ENCODE measurements at places on chromosomes 11 and 22.

GRCh38 chr22:43356881-43357280, 13.7 kb upstream of the SCUBE1 start:
- no peak for DNase-seq

DNA sequence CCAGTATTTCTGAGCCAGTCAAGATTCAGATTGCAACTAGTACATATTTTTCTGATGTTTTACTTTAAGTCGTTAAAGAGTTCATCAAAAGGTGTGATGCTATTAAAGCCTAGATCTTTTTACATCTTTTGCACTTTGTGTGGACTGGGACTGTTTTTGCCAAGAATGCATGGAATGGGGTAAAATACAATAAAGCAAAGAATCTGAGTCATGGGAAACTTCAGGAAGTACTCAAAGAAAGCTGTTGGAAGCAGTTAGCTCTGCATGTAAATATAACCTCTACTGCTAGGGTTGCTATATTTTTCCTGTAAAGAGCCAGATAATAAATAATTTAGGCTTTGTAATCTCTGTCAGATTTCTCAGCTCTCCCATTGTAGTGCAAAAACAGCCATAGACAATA, 20.9 kb downstream of the ATXN10 start:
- DNase-seq, result no peak

DNA sequence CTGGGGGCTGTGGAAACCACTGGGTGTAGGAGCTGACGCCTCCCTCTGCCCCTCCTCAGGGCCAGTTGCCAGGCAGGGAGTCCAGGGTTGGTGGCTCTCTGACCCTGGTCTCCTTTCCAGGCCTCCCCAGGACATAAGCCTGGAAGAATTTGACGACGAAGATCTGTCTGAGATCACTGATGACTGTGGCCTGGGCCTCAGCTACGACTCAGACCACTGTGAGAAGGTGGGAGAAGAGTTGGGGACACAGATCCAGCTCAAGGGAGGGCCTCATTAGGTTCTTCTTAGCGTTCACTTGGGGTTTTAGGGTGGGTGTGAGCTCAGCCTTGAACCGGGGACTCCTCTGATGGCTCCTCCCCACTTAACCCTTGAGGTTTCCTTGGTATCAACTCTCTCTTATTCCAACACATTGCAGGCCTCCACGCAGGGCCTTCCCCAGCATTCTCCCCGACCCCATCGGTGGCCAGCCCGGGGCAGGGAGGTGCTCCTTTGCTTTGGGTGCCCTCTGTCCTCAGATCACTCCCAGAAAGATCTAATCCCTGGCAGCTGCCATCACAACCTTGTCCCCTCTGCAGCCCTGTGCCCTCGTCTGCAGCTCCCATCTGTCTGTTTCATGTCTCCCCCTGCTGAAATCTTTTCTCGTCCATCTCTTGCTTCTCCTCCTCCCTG, 1.2 kb downstream of the MAPK8IP2 start:
- DNase-seq, result no peak

GRCh38 chr11:44359162-44359561, 49.2 kb upstream of the ALX4 start:
- no peak for DNase-seq

DNA sequence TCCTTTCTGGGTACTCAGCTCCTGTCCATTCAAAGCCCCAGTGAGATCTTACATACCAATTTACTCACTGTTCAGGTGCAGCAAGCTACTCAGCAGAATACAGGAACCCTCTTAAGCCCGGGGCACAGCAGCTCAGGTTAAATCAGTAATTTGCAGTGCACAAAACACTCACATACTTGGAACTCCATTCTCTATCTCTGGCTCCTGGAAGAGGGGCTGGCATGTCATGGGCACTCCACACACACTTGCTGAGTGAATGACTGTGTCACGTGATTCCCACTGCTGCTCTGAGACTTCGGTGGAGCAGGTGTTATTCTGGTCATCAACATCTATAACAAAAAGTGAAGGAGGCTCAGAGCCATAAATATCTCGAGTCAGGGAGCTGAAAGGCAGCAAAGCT, 157.3 kb upstream of the BDNF start:
- DNase-seq, result no peak

DNA sequence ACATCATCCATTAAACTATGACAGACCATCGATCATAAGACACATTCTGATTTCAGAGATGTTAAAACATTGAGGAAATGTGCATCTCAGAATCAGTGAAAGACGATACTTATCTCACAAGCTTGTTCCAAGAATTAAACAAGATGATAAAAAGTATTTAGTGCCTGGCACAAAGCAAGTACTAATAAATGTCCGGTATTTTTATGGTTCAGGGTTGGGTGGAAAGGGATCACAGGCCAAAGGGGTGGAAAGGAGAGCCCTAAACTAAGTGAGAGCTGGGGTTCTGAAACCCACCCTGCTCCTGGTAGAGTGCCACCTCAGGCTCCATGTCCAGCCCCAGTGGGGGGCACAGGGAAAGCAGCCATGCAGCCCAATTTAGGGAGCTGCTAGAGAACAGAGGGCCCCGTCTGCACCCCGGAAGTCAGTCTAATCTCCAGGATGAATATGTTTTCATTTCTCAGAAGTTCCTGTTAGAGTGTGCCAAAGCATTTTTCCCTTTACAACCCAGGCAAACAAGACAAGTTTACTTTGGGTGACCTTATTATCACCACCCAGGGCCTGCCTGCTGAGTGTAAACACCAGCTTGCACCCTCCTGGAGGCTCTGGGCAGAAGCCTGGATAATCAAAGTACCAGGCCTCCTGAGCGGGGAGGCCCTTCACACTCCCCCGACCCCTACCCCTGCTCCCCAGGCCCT, 3.8 kb upstream of the CREB3L1 start:
- DNase-seq, result no peak

GRCh38 chr11:86582898-86583297, 89.5 kb downstream of the ME3 start:
- DNase-seq, result no peak

DNA sequence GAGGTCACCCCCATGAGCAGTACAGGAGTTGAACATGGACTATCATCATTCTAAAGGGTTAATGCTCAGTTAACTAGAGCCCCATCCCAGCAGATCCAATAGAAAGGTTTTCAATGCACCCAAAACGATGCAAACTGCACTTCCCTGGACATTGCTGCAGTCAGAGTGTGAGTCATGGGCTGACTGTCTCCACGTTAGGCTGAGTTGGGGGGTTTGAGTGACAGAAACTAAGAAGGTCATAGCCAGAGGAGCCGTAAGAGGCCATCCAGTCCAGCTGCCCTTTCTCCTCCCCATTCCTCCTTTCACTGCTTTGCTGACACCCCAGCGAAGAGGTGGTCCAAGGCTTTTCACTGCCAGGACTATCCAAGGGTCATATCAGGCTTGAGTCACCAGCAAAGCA, 10.5 kb upstream of the OR2AT4 start:
- DNase-seq, result no peak

GRCh38 chr22:41001722-41002122, 50.5 kb downstream of the RBX1 start:
- no peak for DNase-seq

- peak; percentile 29 for DNase-seq
Observed at GRCh38 chr22:49528420-49528720, 299.3 kb downstream of the BRD1 start.

DNA sequence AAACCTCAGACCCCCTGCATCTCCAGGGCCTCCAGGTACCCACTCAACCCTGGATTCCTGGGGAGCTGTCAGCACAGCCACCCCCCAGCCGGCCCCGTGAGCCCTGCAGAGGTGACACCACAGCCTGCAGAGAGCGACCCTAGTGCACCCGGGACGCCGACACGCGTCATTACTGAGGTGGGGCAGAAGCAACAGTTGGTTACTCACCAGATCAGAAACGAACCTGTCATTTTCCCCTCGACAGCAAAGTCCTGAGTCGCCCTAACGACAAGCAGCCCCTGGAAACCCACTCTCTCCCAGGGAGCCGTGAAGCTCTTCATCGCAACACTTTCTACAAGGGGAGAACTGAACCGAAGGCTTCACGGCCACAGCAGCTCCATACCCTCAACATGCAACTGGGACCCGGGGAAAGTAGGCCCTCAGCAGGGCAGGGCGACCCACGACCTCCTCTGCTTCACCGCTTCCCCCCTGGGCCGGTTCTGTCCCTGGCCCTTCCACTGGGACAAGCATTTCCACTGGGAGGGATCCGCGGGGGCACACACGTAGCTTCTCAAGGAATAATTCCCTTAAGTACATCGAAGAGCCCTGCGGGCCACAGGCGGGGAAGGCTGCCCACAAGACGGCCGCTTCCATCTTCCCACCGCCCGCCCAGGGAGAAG, 1.6 kb downstream of the BRD1 start:
- DNase-seq, result peak; percentile 82

GRCh38 chr11:13691286-13691899, 22.9 kb downstream of the FAR1 start:
- DNase-seq, result peak; percentile 19

DNA sequence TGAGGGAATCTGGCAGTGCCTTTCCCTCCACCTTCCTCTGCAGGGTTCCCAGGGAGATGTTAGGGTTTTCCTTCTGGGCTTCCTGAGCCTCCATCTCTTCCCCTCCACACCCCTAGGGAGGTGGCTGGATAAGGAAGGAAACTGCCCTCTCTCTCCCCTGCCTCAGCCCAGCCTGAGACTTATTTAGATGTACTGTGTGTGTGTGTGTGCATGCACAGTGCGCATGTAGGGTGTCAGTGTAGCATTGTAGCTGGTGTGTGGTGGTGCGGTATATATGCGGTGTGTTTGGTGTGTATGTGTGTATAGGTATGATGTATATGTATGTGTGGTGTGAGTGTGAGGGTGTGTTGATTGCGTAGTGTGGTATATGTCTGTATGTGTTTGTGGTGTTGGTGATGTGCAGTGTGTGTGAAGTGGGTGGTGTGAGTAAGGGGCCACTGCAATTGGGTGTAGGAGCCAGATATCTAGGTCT, 1.5 kb downstream of the FXYD6 start:
- DNase-seq, result no peak

DNA sequence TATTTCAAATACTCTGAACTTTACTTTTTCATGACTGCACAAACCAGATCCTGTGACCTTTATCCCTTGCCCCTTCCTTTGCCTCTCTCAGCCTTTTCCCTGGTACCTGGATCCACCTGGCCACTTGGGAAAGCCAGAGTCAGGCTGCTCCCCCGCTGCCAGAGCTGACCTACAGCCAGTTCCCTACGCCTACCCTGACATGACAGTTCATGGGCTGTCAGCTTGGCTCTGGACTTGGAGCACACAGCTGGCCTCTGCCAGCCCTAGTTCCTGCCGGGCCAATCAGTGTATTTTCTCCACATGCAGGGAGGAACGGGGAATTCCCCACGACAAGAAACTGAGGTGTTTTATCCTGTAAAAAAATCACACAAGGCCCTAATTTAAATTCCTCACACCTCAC, 382.6 kb downstream of the INSC start:
- no peak for DNase-seq

DNA sequence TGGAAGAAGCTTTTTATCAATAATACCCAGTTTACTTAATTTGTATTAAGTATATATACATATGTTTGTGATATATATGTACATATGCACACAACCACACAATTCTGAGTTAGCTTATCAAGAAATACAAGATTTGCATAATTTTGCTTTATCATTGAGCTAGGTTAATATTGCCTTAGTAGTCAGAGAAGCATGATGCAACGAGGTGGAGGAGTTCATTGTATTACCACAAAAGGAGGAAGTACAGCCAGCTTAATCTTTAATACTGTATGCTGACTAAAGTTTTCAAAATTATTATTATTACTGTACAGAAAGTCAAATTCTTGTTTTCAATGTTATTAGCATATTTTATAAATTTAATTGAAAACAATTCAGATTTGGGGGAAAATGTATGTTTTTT, 278.4 kb upstream of the PDGFD start:
- DNase-seq, result no peak

DNA sequence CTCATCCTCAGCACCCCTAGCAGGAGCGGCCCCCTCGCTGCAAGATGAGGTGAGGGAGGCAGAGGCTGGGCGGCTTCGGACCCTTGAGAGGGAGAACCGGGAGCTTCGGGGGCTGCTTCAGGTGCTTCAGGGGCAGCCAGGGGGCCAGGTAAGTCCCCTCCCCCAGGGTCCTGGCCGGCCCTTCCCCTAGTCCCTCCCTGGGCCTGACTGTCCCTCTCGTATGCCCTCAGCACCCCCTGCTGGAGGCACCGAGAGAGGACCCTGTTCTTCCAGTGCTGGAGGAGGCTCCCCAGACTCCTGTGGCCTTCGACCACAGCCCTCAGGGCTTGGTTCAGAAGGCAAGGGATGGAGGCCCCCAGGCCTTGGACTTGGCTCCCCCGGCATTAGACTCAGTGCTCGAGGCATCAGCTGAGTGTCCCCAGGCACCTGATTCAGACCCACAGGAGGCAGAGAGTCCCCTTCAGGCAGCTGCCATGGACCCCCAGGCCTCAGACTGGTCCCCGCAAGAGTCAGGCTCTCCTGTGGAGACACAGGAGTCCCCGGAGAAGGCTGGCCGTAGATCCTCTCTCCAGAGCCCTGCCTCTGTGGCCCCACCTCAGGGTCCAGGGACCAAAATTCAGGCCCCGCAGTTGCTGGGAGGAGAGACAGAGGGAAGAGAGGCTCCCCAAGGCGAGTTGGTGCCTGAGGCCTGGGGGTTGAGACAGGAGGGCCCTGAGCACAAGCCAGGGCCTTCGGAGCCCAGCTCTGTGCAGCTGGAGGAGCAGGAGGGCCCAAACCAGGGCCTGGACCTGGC, 4.0 kb downstream of the CCDC88B start:
- DNase-seq, result peak; percentile 70

DNA sequence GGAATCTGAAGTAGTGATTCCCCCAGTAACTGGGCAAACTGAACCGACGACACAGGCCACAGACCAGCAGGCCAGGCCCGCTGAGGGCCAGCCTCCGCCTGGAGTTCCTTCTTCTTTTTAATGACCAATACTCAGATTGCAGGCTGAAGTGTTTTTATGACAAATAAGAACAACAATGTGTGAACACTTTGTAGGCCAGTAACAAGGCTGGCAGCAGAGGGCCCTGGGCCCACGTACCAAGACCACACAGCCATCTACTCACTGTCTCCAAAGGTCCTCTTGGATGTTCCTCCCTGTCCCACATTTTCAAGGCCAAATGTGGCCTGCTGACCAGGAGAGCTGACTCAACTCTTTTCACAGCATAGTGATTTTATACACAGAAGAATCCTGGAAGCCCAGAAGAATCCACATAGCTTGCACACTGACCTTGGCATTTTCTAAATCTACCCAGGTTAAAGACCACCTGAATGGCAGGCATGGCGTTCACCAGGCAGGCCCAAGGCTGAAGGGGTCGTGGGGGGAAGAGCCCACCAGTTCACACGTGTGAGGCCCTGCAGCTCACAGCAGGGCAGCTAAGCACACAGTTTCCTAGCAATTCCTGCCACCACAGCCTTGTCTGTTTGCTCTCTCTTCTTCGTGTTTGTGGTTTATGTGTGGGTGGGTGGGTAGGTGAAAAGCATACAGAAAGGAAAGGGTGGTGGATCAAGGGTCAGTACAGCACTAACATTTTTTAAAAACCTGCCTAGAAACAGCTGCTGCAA, 13.3 kb downstream of the SMCO4 start:
- no peak for DNase-seq

DNA sequence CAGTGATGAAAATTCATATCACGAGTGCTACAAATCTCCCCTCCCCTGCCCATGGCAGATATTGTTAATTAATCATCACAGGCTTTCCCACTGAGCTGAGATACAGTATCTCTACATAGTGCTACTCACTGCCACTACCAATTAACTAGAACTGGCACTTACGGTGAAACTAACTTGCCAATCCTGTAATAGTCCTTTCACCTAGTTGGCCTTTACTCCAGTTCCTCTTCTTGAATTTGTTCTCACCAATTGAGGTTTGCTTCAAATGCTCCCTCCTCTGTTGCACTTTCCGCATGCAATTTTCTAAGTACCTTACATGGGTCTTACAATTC, 11.9 kb upstream of the PRRG4 start:
- no peak for DNase-seq

- DNase-seq, result no peak
Observed at GRCh38 chr22:45580726-45581381, 78.2 kb downstream of the FBLN1 start.

- DNase-seq, result no peak
Observed at GRCh38 chr11:33668468-33668825, 32.2 kb downstream of the C11orf91 start.

All from erythroblast (primary cell).